ENCODE measurements at places on chromosomes 13 and 19. TPM values are rescaled to one million over a fixed set of nuclear protein-coding genes. Genes with fewer than 3 reads are reported as not detected.

The TMPRSS9 gene
- 0.23 TPM for total RNA-seq

The MISP3 gene
- 1.8 TPM for total RNA-seq

The CAMSAP3 gene
- 15.5 TPM for total RNA-seq

The CTXN1 gene
- total RNA-seq, result 29.3 TPM

The ZNF581 gene
- 7.8 TPM for total RNA-seq

The NFIC gene
- total RNA-seq, result 2.8 TPM

The RASL11A gene
- total RNA-seq, result 4.6 TPM
